ENCODE measurements at places on chromosomes 12 and 14.

GRCh38 chr14:24339284-24340151, at the start of gene RIPK3:
Gene RIPK3, minus strand, starts transcription at chr14:24339991. Its CDS starts 165 bp downstream, at chr14:24339826.
- no peak for ATAC-seq

GRCh38 chr12:88723219-88723618, 142.9 kb upstream of the KITLG start:
- no peak for ATAC-seq

- peak; percentile 54 for ATAC-seq
Measured at GRCh38 chr12:12327802-12328201, 22.2 kb downstream of the MANSC1 start.

DNA sequence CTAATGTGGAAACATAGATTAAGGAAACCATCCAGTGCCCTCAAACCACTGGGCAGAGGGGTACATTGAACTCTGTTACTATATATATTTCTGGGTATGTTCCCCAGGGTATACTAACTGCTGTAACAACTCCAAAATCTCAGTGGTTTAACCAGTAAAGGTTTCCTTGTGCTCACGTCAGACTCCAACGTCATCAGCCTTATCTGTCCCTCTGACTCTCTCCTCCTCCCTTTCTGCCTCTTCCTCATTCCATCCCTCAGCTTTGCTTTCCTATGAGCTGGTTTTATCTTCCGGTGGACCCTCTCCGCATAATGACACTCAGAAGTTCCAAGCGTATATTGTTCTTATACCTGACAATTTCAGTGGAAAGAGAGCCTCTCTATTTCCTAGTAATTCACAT, 21.2 kb upstream of the SMCO2 start:
- ATAC-seq, result no peak

DNA sequence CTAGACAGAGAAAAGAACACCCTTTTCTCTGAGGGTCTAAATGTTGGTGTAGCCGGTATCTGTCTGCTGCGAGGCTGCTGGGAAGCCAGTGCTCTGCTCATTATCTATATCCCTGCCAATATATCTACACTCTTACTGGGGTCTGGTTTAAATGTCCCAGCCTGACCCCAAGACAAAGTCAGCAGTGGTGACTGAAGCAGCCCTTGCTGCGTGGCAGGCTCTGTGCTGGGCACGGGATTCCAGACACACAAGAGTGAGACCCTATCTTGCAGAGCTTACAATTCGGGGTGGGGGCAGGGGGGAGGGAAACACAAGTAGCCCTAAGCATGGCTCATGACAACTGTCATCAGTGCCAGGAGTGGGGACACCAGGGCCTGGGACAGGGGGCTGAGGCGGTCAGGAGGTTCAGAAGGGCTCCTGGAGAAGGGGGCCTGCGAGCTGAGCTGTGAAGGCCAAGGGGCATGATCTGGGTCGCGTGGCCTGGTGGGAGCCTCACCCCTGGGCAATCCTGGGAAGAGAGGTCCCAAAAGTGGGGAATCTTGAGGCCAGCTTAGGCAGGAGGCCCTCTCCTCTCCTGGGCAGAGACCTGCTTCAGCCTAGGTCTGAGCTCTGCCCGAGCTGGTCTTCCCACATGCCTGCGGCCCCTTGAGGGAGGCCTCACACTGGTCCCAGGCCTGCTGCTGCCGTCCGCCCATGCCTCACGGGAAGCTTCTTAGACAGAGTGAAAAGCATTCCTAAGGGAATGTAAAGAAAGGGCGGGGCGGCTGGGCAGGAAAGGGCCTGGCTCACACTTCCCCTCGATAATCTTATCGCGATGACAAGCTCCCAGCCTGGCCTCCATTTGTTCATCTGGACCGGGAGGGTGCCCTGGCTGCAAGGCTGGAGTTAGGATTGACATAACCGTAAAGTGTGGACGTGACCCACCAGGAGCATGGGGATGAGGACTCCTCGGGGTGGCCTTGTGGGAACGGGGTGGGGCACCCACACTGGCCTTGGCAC, 7.3 kb upstream of the RCOR1 start:
- ATAC-seq, result no peak

- ATAC-seq, result peak; percentile 47
Measured at GRCh38 chr14:90698379-90698869, 117.8 kb downstream of the TTC7B start.

- ATAC-seq, result no peak
Measured at GRCh38 chr12:132446633-132447326, 43.2 kb upstream of the FBRSL1 start.

- no peak for ATAC-seq
Measured at GRCh38 chr14:104757681-104758392, 4.9 kb downstream of the SIVA1 start.

- ATAC-seq, result peak; percentile 35
Measured at GRCh38 chr12:14284184-14284722, 81.2 kb upstream of the ATF7IP start.

- ATAC-seq, result no peak
Measured at GRCh38 chr14:23602181-23603095, 23.8 kb upstream of the JPH4 start.

DNA sequence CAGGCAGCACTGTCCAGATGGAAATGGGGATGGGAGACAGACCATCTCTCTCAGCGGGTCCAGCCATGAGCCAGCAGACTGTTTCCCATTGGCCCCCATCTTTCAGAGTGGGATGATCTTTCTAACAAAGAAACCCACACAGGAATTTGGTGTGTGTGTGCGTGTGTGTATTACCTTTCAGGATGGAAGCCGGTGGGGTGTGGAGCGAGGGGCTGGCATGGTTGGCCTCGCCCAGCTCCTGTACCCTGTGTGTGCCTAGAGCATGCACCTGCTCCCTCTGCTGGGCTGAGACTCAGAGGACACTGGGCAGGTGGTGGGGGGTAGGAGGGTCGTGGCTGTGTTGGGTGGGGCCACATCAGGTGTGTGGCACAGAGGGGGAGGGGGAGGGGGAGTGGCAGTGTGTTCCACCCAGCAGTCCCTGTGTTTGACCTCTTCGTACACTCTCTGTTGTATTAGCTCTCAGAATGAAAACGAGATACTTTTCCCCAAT, 33.0 kb upstream of the TSPAN9 start:
- no peak for ATAC-seq

GRCh38 chr12:19924360-19924759, 444.0 kb upstream of the PDE3A start:
- no peak for ATAC-seq

- ATAC-seq, result no peak
Measured at GRCh38 chr14:105659935-105660527, 133.6 kb downstream of the TMEM121 start.

DNA sequence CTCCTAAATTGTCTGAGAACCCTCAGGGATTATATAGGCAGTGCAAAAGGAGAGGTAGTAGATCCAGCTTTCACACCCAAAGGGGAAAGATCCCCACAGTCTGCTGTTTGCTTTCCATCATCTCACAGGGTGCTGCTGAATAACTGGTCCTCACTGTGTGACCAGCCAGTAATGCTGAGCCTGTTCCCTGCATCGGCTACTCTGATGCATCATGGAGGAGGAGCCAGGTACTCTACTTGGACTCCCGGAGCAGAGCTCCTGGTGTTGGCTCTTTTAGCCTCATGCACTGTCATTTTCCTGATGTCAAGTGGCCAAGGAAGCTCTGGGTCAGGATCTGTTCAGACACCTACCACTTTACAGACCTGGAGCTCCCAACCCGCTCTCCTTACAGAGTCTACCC, 127.4 kb upstream of the ATF1 start:
- no peak for ATAC-seq

GRCh38 chr14:24398293-24398652, 530 bp upstream of the NYNRIN start:
- ATAC-seq, result peak; percentile 8

DNA sequence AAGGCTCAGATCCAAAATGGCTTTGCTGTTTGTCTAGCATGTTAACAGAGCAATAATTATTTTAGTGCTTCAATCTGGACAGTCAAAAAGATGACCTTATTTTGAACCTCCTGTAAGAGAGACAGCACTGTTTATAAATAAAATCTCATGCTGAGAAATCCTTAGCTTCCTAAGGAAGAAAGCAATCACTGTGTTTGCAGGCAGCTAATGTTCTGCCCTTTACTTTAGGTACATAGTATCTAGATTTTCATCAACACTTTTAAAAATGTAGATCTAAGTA, 105.3 kb downstream of the PRKD1 start:
- ATAC-seq, result no peak

GRCh38 chr12:65895759-65896656, 71.7 kb downstream of the HMGA2 start:
- no peak for ATAC-seq

DNA sequence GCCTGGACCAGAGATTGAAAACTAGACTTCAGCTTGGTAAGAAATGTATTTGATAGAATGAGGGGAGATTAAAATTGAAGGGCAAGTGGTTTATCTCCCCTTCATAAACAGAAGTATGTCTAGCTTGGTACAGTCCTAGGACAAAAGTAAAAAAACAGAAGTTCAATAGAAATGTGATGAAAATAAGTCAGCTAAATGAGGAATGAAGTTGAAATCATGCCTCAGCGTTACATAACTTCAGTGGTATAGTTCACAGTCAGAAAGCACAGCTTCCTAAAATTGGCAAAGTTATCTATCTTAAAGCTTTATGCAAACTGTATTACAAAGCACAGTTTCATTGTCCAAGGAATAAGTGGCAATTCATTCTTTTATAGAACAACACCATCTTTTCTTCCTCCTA, 90.2 kb upstream of the SYT10 start:
- ATAC-seq, result no peak

DNA sequence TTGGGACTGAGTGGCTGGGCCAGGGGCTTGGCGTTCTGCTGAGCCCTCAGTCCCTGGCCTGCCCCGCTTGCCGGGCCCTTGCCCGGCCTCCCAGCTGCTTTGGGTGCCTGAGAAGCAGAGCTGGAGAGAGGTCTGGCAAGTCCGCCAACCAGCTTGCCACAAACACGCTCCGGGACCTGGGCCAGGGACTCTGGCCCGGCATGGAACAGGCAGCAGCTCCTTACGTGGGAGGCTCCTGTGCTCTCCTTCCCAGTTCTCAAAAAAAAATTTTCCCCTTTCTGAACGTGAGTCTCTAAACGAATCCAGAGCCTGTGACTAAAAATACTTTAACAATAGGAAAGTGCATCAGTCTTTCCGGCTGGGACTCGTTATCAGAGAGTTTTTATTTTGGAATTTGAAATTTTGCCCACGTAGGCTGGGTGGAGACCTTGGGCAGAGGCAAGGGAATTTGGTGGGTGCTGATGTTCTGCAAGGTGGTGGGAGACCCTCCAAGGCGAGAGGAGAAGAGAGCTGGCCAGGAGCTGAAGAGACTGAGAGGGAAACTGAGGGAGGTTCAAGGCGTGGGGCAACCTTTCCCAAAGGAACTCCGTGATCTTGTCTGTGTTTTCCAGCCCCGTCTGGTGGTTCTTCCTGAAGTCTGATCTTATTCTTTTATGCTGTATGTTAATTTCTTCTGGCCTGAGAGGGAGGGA, 6.8 kb upstream of the NR4A1 start:
- no peak for ATAC-seq

- ATAC-seq, result no peak
Measured at GRCh38 chr14:28494196-28494595, 272.4 kb upstream of the FOXG1 start.

DNA sequence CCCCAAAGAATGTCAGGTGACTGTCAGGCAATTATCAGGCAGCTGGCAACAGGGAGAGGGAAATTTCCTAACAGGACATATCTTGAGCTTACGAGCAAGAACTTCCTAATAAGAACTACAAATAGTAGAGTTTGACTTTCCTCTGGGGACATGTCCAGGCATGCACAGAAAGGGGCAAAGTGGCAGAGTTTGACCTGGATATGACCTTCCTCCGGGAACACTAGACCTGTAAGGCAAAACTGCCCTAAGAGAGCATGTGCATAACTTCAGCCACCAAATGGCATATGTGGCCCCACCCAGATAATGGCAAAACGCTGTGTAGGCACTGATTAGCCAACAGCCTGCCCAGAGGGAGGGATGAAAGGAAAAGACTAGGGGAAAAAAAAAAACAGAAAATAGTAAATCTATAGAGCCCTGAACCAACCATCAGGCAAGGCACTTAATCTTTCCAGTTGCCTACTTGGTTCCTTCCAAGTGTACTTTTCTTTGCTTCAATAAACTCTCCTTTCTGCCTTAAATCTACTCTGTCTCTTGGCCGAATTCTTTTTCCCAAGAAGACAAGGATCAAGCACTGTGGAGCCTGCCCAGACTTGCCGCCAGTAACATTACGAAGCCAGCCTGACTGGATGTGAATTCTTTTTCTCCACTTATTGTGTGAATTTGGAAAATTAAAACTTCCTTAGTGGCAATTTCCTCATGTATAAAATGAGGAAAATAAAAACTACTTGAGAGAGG, 164.1 kb downstream of the SPTSSA start:
- no peak for ATAC-seq

GRCh38 chr12:93008044-93008778, 79.1 kb upstream of the EEA1 start:
- ATAC-seq, result no peak

DNA sequence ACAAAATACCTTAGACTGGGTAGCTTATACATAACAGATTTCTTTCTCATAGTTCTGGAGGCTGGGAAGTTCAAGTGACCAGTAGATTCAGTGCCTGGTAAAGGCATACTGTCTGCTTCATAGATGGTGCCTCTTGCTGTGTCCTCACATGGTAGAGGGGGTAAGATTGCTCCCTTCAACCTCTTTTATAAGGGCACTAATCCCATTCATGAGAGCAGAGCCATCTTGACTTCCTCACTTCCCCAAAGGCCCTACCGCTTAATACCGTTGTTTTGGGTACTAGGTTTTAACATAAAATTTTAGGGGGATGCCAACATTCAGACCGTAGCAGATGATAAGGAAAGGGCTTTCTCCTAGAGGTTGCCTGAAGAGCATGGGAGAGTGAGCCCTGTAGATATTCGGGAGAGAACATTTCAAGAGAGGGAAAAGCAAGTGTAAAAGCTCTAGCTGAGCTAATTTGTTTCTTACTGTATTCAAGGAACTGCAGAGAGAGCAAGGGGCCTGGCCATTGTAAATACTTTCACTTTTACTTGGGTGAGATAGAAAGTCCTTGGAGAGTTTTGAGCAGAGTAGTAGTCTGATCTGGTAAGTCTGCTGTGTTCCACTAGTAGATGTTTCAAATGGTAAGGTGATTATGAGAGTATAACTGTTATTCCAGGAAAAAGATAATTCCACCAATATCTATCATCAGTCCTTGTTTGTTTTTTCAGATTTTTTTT, 27.3 kb downstream of the FRS2 start:
- ATAC-seq, result peak; percentile 50

- no peak for ATAC-seq
Measured at GRCh38 chr12:52234223-52234810, 1.3 kb downstream of the KRT7 start.

DNA sequence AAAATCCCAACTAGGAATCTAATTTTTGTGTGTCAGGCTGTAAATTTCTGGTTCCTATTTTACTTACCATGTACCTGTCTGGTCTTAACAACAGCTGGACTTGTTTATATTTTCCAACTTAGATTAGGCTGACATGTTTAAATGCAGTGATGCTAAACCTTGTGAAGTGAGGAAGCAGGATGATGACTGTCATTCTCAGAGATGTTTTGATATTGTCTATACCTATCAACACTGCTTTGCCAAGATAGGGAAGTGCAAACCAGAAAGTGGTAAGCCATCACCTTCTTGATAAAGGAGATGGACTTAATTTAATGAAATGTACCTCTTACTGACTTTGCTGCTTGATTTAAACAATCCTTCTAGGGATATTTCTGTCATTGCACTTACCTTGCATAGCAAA, 2.1 kb downstream of the BICD1 start:
- ATAC-seq, result no peak

GRCh38 chr12:26205941-26206340, 10.6 kb downstream of the SSPN start:
- ATAC-seq, result no peak

Data from SK-N-SH treated with all-trans-retinoic acid at 6 μM for 48 hours (cell line).